ENCODE measurements at places on chromosomes 5 and 9.

GRCh38 chr5:20254748-20255147 lies 266.7 kb upstream of the CDH18 start:
- DNase-seq = no peak

- no peak for DNase-seq
Observed at GRCh38 chr9:78319197-78320029, 22.5 kb downstream of the PSAT1 start.

- no peak for DNase-seq
Observed at GRCh38 chr5:176530983-176531901, 6.0 kb downstream of the RNF44 start.

DNA sequence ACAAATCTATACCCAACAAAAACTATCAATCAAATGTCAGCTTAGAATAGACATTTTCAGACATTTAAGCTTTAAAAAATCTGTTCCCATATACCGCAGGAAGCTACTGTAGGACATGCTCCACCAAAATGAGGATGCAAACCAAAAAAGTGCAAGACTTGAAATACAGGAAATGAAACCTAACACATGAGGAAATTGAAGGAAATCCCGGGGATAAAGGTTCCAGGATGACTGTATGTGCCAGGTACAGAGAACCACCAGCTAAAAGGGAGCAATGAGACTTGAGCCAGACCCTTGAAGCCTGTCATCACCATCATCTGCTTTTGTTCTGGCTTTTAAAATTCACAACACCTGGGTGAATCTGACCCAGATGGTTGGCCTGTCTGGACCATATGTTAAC lies 21.4 kb downstream of the DIAPH1 start:
- no peak for DNase-seq

GRCh38 chr9:36924071-36924470 lies 110.0 kb downstream of the PAX5 start:
- DNase-seq = no peak

GRCh38 chr9:133458643-133459312 lies 1.0 kb upstream of the CACFD1 start:
- DNase-seq = no peak

GRCh38 chr5:17619354-17619753 lies 9.2 kb downstream of the TAF11L12 start:
- DNase-seq = no peak

DNA sequence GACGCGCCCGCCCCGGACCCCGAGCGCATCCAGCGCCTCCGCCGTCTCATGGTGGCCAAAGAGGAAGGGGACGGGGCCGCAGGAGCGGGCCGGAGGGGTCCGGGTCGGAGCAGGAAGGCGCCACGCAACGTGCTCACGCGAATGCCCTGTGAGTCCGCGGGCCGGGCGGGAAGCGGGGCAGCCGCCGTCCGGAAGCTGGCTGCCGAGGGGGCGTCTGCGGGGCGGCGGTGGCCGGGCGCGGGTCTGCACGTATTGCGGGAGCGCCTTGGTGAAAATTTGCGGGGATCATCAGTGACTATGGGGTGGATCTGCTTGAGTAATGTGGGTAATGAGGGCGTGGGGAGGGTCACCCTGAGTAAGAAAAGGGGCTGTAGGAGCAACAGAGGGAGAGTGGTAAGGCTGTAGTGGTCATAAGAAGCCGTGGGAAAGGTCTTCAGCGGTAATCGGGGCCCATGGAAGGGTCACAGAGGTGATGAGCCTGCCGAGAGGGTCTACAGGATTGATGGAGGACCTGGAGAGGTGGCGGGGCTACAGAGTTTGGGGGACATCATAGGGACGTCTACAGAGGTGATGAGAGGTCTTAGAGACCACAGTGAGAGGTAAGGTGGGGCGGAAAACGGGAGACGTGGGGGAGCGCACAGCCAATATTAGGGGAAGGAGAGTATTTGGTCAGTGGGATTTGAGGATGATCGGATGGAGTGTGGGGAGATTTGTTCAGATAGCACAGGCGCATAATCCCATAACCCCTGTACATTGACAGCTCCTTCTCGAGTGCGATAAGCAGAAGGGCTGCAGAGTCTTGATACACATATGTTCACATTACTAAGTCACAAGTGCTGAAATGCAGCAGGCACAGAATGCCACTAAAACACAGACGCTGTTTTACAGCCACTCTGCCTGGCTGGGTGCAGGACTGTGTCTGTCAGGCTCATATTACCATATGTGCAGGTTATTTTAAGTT lies 819 bp downstream of the LSM11 start:
- DNase-seq = no peak

DNA sequence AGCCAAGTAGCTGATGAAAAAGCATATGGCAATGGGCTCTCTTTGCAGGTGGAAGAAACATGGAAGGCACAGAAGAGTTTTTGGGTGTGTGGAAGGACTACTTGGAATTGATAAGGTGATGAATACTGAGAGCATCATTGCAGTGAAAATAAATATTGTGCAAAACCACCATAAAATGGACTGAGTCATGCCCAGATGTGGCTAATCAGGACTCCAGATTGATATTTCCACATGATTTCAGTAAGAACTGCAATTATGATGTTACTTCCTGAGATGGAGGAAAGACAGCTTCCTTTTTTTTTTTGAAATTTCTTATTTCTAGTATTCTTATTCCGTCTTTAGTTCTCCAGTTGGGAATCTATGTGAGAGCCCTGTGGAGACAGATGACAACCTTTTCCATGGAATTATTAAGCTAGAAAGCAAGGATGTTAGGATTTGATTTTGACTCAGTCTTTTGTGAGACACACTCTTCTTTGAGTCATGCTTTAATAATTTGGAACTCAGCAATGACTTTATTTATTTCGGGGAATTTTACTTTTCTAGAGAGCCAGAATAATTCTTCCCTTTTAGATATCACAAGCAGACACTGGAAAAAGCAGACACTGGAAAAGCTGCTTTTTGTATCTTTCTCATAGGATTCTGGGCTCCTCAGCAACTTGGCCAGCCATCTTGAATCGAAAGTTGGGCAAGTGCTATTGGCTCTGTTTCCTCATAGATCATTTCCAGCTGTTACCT lies 94.2 kb upstream of the VCAN start:
- DNase-seq = no peak

- DNase-seq = no peak
Observed at GRCh38 chr5:147404706-147405105, 105.2 kb downstream of the DPYSL3 start.

DNA sequence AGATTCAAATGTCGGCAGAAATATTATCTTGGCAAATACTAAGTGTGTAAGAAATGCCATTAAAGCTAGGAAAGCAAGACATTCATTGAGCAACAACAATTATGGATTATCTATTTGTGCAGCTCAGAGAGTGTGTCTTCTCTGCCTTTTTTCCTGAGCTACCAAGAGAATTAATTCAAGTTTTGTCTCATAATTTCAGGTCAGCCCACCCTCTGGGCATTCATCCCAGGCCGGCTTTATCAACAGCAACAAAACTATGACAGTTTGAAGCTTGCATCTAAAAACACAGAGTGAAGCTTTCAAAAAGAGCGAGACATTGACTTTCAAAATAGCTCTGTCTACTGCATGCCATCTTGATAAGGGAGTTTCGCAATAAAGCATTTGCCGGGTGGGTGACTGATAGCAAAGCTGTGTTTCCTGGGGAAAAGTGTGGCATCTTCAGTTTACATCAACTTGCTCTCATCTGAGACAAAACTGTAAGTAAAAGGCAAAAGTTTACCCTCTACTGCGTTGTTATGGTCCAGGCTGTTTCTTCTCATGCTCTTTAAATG lies 182.4 kb downstream of the IRX1 start:
- no peak for DNase-seq
